Fibroblast of skin of right biceps (primary cell): ENCODE measurements at places on chromosomes 4 and X.

- DNase-seq: no peak
These were observed 4.9 kb upstream of the BEX4 start for GRCh38 chrX:103210056-103210455.

DNA sequence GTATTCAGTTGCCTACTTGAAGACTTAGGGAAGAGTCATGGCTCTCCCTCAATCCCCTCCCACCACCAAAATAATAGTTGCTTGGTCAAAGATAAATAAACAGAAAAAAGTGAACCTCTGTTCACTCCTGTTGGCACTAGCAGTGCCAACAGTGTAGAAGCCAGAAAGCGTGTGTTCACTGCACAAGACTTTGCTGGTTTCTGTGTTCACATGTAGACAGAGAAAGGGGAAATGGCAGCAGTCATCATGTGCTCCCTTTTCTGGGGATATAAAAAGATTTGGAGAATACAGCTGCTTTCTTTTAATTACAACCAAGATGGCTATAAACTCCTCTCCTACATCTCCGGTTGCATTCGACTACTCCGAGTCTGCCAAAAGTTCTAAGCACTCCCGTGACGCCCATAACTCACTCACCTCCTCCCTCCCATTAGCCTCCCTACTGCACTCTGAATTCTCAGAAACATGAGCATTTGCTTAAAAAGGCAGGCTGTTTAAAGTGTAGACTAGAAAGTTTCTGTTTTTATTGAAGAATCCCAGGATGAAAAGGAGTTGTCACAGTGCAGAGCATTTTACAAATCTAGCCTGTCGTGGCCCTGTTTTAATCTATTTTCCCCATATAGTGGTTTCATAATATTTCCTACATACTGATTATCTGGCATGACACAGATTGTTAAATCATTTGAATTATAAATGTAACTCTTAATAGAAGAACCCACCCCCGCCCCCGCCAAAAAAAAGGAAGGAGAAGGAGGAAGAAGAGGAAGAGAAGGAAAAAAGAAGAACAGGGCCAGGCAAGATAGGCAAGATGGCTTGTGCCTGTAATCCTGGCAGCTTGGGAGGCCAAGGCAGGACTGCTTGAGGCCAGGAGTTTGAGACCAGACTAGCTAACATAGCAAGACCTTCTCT, 16.7 kb downstream of the LGI2 start:
- no peak for DNase-seq

- peak; percentile 34 for DNase-seq
These were observed 175.8 kb downstream of the COMMD8 start for GRCh38 chr4:47287735-47288134.

GRCh38 chr4:36286481-36286871, 5.1 kb downstream of the DTHD1 start:
- DNase-seq: no peak

- DNase-seq: peak; percentile 20
These were observed 1821.7 kb downstream of the ARAP2 start for GRCh38 chr4:34422472-34423175.

- DNase-seq: no peak
These were observed 16.0 kb upstream of the TLR8 start for GRCh38 chrX:12890467-12890866.

DNA sequence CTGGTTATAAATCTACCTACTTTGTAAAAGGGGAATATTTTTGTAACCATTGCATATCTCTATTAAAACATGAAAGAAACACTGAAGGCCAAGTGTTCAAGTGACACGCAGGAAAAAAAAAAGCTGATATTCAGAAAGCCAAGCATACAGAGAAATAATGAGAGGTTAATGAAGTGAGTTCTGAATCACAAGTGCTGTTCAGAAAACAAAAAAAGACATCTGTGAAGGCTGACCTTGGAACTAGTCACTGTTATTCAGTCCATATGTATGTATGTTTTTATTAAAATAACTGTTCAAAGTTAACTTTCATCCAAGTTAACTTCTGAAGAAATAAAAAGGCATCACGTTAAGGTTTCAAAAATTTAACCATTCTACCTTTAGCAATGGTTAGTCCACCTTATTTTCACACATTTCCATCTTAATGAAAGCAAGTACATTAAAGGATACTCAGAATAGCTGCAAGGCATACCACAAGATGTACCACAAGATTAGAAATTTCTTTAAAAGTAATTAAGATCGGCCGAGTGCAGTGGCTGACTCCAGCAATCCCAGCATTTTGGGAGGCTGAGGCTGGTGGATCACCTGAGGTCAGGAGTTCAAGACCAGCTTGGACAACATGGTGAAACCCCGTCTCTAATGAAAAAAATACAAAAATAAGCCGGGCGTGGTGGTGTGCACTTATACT, 31.4 kb downstream of the SH3RF1 start:
- DNase-seq: no peak

- no peak for DNase-seq
These were observed 132.3 kb upstream of the UGT8 start for GRCh38 chr4:114466299-114466698.

GRCh38 chr4:24042094-24042493, 152.2 kb upstream of the PPARGC1A start:
- peak; percentile 92 for DNase-seq

DNA sequence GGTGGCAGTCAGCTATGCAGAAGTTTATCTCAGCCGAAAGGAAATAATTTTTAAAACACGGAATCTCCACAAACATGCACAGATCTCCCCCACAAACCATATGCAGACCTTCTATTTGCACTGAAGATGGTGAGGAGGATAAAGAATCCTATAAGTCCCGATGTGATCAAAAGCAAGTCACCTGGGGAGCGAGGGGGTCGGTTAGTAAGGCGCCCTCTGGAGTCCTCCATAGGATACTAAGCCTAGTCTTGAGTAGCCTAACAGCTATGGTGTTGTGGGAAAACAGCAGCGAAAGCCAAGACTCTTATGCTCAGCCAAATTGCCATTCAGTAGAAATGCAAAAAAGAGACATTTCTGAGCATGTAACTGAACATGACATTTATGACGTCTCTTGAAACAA, 210.9 kb downstream of the FRMPD4 start:
- no peak for DNase-seq

DNA sequence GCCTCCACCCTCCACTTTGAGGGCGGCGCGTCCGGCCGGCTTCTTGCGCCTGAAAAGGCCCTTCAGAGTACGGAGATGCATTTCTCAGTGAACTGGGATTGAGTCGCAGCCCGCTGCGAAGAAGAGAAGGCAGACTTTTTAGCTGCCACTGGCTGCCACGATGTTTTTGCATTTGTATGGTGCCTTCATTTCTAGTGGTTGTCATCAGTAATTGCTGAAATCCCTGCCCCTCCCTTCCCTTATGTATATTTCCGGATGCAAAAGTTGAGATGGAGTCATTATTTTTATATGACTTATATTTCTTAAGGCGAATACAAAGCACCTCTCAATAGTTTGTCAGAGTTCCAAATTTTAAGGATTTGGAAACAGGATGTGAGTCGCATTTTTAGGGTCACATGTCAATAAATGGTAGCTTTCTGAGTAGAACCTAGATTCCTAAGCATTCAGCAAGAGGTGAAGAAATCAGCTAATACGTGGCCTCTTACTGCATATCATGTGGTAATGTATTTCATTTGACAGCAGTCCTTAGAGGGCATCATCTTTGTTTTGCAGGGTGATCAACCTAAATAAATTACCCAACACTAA, 658 bp downstream of the ATP6AP2 start:
- peak; percentile 6 for DNase-seq

DNA sequence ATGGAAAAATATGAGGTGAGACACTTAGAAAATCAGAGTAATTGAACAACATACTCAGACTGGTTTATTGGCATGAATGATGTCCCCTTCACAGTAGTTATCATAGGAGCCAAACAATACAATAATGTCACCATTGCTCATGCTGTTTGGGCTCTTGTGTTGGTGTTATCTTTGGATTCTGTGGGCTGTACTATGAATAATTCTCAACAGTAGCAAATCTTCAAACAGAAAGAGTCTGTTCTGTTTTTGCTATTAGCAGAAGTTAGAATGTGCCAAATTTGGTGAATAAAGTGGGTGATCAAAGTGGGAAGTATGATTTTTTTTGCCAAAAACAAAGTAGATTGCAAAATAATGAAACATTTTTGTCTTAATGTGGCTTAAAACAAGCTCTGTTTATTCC, 58.3 kb downstream of the GRID2 start:
- no peak for DNase-seq

DNA sequence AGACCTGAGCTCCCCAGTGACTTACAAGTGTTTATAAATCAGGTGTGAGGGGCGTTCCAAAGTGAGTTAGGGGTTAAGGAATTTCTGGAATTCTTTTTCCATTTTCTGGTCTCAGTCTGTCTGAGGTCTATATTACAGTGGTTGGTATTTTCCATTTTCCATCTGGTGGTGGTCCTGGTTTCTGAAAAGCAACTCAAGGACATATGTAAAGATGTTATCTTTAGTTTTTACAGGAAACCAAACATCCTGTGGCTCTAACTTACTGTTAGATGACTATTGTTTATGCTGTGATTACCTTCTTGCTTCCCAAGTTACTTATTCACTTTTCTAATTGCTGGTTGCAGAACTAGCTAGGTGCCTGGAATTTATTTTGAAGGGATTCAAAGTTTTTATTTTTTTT, 53.5 kb upstream of the IL21 start:
- DNase-seq: peak; percentile 39

- no peak for DNase-seq
These were observed 218.6 kb upstream of the HTR2C start for GRCh38 chrX:114365065-114365834.

DNA sequence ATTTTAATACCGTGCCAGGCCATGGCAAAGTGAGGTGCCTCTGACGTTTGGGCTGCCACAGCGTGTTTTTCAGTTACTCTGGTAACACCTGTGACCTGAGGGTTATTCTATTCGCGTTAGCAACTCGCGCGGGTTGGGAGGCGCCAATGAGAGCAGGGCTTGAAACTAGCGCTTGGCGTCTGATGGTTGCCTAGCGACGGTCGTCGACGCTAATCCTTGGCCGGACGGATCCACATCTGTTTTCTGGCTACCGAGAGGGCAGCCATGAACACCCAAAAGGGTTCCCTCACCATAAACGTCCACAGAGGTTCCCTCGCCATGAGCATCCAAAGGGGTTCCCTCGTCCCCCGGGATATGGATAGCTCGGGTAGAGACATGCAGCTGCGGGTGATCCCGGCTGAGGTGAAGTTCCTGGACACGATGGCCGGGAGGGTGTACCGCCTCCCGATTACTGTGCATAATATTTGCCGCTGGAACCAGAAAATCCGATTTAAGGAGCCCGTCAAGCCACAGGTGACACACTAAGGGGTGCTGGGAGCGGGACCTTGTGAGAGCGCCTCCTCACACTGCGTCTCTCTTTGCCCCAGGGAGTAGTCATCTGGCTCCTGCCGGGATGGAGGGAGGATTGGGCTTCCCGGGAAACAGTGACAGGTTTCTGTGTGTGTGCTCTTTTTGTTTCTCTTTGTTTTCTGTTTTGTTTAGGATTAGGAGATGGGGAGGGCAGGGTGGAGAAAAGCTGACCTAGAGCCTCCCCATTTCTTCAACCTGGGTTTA, at the start of gene CFAP47:
Gene CFAP47 (plus strand): TSS at position 199 of the 774 bp plus-strand sequence. CDS start 66 bp downstream, at position 265.
- DNase-seq: no peak

GRCh38 chr4:104907074-104907649, 239.5 kb upstream of the TET2 start:
- no peak for DNase-seq

GRCh38 chr4:96521046-96521536, 681.2 kb downstream of the PDHA2 start:
- no peak for DNase-seq

- no peak for DNase-seq
These were observed 344.1 kb upstream of the TRAM1L1 start for GRCh38 chr4:117429506-117429905.

DNA sequence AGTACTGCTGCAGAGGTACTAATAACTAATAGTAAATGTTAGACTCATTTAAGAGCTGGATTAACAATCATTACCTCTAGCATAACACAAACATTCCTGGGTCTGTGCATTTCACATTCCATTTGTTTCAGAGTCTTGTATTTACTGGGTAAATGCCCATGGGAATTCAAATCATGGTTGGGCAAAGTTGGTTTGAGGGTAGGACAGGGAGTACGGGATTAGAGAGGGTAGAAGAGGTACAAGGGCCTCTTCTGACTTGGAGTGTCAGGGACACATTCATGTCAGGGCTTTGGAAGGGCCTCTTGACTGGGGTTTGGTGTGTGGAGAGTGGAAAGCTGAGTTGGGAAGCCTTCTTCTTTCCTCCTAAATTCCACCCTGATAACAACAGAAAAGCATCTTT, 65.9 kb downstream of the WWC2 start:
- DNase-seq: peak; percentile 62

- DNase-seq: no peak
These were observed 260.6 kb downstream of the TRIML1 start for GRCh38 chr4:188399834-188400233.

- DNase-seq: peak; percentile 79
These were observed 84.5 kb upstream of the MAML3 start for GRCh38 chr4:140238351-140239056.

DNA sequence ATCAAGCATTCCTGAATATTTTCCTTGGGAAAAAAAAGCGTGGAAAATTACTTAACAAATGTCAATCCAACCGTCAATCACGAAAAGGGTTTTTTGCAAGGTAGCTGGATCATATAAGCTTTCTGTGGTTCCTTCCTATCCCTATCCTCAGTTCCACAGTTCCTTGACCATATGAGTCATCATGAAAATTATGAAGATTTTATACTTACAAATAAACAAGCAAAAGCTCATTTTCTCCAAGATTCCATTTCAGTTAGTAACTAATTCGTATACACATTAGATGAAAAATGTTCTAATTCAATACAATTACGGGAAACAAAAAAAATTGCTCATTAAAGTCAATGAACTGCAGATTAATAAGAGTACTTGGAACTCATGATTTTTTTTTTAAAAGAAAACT, 228.8 kb downstream of the NSUN7 start:
- DNase-seq: no peak

- no peak for DNase-seq
These were observed 175.1 kb downstream of the SOWAHB start for GRCh38 chr4:76722838-76723237.

DNA sequence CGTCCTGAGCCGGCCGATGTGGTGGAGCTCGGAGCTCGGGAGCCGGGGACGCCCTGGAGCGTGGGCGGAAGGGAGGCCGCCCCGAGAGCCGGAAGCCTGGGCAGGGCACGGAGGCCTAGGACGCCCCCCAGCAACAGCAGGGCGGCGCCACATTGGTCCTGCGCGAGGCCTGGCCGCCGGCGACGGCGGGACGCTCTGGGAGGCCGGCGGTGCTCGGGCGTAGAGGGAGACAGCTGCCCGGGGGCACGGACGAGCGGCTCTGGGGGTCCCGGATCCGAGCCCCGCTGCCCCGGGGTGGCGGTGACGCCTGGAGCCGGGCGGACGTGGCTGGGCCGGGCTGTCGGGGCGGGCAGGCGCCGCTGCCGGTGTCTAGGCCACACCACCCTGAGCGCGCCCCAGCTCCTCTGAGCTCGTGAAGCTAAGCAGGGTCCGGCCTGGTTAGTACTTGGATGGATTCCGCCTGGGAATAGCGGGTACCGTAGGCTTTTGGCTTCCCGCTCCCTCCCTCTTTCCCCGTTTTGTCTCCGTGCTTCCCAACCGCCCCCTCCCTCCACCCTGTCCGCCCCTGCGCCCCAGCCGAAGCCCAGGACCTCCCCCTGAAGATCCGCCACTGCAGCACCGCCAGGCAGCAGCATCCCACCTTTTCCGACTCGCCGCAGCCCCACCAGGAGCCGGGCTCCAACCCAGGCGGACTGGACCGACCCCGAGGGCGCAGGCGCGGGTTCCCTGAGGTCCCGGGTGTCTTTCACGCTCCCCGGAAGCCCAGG, 12.1 kb downstream of the FRG2 start:
- peak; percentile 20 for DNase-seq
